Right lung (tissue), 10 donors: ENCODE measurements at places on chromosomes 11 and 22. TPM values are rescaled to one million over a fixed set of nuclear protein-coding genes. Genes with fewer than 3 reads are reported as not detected.

The HIKESHI gene
- polyA plus RNA-seq = 48.8 TPM

The CUL5 gene
- 26.7 TPM for polyA plus RNA-seq

The ZNF70 gene
- 10.0 TPM for polyA plus RNA-seq

The LRRN4CL gene
- polyA plus RNA-seq = 1.3 TPM

GRCh38 chr11:128942817-128943427 is at the start of gene TP53AIP1:
Gene TP53AIP1 (minus strand): TSS chr11:128942871. CDS start chr11:128937818, 5,053 bp downstream.
- no peak for DNase-seq

GRCh38 chr22:50171319-50171964 is 911 bp downstream of the PANX2 start:
- no peak for DNase-seq

GRCh38 chr11:10294290-10294953 is 403 bp upstream of the SBF2 start:
- DNase-seq = peak; percentile 92

- no peak for DNase-seq
These were observed 81.9 kb downstream of the CEP164 start for GRCh38 chr11:117409511-117409910.

DNA sequence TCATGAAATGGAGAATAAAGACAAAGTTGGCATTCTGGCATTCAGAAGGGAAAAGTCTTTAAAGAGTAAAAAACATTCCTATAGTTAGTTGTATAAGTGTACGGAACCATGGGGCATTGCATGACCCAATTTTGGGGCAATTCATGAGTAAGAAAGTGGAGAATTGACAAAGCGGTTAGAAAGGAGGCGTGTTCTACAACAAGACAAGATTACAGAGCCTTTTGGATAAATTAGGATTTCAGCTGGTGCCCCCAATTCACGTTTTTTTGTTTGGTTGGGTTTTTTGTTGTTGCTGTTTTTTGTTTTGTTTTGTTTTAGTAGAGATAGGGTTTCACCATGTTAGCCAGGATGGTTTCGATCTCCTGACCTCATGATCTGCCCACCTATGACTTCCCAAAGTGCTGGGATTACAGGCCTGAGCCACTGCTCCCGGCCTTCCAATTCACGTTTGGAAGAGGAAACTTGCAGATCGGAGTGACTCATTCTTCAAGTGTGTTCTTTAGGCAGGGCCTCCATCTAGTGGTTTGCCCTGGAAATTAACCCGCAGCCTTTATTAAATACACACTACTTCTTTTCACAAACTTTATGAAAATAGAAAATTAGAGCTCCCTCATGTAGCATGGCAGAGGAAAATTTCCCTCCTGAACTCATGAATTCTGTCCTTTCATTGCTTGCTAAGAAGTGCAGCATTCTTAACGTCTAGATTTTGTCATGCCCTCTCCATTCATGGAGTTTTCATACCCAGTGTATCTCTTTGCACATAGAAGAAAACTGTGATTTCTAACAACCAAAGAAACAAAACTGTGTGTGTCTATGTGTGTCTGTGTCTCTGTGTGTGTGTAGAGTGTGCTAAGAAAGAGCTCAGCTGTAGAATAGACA is 118.1 kb downstream of the BBOX1 start:
- peak; percentile 65 for DNase-seq

DNA sequence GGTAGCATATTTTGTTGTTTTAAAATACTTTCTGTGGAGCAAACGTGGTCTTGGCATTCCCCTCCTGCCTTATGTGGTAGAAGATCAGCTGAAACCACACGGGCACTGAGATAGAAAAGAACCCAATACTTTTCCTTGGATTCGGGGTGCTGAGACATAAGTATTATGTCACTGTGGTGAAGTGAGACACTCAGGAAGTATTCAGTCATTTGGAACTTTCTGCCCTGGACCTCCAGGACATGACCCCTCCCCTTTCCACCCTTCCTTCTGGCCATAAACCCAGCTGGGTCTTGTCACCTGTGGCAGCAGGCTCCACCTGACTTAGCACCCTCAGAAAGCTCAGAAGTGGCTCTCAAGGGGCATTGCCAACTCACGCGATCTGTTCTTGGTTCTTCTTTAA is 123.4 kb downstream of the SWAP70 start:
- DNase-seq = no peak

DNA sequence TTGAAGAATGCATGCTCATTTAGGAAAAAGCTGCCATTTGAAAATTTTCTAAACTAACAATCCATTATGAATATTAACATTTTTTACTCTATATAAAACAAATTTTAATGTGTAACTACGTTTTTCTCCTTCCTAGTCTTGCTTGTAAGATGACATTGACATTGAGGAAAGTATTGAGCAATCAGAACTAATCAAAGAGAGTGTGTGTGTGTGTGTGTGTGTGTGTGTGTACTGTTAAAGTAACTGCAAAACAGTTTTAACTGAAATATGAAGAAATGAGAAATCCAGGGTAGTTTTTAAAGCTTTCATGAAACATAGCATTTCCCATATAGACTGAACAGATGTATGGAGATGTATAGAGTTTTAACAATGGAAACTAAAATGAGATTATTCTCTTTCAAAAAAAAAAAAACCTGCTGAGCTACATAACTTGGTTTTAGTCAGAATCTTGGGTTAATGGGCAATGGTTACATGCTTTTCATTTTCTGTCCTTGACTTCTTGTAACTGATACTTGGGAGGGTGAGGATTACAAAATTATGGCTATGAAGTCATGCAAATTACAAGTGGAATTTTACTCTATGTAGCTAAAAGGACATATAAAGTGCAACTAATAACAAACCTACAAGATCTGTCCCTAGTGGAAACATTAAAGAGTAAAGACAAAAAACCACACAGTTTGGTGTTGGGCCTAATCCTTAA is 2.0 kb downstream of the PDGFD start:
- no peak for DNase-seq

- DNase-seq = no peak
These were observed 4.9 kb downstream of the HSD17B12 start for GRCh38 chr11:43685440-43685839.

DNA sequence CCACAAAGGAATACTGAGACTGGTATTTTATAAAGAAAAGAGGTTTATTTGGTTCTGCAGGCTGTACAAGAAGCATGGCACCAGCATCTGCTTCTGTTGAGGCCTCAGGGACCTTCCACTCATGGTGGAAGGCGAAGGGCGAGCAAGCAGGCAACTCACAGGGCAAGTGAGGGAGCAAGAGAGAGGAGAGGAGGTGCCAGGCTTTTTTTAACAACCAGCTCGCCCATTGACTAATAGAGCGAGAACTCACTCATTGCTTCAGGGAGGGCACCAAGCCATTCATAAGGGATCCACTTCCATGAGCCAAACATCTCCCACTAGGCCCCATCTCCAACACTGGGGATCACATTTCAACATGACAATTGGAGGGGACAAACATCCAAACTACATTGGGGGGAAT is 1.2 kb downstream of the PTS start:
- no peak for DNase-seq

GRCh38 chr22:36925388-36926290 is 12.2 kb downstream of the CSF2RB start:
- no peak for DNase-seq

DNA sequence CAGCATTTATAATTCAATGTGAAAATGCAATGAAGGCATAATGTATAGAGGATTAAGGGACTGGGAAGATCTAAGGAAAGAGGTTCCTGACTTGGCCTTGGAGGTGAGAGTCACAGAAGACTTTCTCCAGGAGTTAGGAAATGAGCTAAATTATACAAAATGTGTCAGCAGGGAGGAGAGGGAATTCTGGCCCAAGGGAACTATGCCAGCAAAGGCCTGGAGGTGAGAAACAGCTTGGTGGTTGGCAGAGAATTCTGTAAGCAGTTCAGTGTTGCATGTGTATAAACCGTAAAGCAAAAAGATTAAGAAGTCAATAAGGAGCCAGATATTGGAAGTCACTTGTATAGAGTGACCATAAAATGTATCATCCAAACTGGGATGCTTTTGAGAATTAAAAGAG is 142.2 kb upstream of the SESN3 start:
- no peak for DNase-seq

DNA sequence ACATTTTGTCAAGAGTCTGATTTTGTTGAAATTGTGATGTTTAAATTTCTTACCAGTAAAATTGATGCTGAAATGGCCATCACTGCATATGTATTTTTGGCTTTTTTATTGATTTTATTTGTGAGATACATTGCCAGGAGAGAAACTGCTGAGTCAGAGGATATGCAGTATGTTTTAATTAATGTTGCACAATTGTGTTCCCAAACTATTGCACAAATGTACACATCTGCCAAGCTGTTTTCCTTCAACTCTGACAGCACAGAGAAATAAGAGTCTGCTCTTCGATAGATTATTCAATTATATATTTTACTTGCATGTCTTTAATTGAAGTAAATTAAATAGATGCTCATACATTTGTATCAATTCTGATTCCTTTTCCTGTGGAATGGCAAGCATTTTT is 640.2 kb upstream of the LUZP2 start:
- peak; percentile 67 for DNase-seq

DNA sequence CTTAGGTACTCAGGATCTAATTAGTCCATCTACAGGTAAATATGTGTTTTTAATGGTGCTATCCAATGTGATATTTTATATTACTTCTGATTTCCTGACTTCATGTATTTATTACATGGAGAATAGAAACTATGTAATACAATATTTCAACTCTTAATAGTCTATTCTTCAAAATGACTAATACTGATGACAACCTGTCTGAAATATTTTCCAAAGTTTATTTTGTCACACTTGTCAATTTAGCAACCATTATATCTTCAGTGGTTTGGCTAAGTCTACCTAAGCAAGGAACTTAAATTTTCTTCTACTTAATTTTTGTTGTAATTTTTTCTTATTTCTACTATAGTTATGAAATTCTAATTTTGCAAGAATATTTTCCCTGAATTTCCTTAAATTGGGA is 55.0 kb upstream of the CNTN5 start:
- no peak for DNase-seq
